ENCODE measurements at places on chromosomes 16 and 17.

DNA sequence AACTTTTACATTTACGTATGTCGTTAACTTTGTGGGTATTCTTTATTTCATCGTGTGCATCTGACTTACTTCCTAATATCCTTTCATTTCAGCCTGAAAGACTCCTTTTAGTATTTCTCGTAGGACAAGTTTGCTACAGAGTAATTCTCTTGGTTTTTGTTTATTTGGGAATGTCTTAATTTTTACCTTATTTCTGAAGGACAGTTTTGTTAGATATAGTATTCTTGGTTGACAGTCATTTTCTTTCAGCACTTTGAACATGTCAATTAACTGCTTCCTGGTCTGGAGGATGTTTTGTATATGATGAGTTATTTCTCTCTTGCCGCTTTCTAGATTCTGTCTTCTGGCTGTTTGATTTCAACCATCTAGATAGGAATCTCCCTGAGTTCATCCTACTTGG is 109.2 kb upstream of the NACA2 start:
- no peak for DNase-seq

DNA sequence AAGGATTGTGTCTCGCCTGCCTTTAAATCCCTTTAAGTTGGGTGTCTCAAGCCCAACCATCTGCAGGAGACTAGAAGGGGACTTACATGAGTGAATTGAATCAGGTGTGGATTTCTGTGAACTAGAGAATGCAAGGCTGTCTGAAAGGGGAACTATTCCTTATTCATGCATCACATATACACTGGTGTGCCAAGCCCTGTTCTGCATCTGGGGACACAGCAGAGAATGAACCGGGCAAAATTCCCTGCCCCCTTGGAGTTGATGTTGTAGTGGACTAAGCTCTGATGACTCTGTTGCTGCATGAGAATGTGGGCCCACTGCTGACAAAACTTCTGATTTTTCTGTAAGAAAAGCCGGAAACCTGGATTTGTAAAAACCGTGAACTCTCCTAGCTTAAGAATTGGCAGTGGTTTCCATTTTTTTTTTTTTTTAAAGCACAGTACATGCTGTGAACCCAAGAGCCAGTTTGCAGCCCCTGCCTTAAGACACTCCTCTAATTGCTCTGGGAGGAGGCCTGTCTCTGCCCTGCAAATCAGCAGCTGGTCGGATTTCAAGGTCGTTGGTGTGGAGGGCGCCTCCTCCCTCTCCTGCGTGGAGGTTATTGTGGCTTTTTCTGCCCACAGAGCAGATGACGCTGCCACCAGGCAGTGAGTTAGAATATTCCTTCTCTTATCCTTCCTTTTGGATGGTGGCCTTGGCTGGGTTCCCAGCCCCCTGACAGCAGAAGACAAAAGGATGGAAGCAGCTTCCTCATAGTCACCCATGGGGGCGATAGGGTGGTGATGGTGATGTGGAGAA is 131.0 kb downstream of the PRKCB start:
- DNase-seq = no peak

GRCh38 chr17:27960183-27960849 is 67.2 kb upstream of the LYRM9 start:
- DNase-seq = no peak

GRCh38 chr17:40278414-40278813 is 9.3 kb upstream of the CDC6 start:
- no peak for DNase-seq

- DNase-seq = no peak
These were observed 32.9 kb downstream of the COPRS start for GRCh38 chr17:31825961-31826691.

DNA sequence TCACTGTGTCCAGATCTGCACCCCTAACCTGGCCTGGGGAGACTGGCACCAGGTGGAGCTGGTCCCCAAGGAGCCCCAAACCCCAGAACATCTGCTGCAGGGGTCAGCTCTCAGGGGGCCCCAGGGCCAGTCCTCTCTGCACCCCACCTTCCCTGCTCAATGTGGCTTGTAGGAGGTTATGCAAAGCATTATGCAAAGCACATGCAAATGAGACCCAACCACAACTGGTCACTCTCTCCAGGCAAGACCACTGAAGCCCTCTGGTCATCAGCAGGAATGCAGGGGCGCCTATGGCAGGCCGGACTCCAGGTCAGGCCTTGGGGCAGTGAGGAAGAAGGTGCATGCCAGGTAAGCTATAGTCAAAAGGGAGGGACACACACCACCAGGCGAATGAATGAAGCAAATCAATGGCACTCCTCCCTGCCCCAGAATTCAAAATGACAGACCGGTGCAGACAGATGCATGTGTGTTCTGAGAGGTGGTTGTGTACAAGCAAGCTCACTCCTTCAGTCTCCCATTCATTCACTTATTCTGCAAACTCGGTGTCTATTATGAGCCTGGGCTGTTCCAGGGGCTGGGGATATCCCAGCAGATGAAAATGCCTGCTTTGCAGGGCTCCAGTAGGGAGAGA is 48.0 kb downstream of the TMEM235 start:
- DNase-seq = no peak

GRCh38 chr17:81238490-81238814 is 403 bp downstream of the TEPSIN start:
- DNase-seq = no peak

DNA sequence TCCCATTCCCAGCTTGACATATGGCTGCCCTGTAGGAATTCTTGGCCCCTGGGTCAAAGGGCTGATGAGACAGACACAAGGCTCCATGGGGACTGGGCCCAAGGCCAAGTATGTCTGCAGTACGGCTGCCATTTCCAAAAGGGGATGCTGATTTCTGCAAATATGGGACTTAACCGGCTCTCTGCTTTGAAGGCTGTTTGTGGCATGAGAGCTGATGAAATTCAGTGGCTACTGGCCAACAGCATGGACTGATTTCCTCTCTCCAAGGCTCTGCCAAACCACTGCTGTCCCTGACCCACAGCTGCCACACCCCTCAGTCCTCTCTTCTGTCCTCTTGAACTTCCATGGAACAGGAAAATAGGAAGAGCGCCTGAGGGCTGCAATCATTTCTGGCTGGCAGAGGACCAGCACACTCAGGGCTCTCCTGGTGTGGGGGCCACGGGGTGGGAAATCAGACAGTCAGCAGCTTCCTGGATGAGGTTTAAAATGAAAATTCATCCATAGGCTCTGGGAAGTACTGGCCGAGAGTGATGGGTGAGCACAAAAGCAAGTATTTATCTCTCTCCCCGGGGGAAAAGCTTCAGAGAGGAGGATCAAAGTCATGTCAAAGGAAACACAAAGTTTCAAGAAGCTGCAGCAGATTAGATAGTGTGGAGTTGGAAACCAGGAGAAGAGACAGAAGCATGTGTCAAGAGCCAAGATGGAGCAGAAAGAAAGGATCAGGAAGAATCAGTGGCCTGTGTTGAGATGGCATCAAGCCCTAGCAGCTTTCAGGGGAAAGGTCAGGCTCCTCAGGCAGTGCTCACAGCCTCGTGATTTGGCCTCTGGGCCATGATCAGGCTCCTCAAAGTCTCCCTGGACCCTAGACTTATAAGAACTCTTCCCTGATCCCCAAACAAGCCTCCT is 64.1 kb upstream of the SREBF1 start:
- DNase-seq = no peak

DNA sequence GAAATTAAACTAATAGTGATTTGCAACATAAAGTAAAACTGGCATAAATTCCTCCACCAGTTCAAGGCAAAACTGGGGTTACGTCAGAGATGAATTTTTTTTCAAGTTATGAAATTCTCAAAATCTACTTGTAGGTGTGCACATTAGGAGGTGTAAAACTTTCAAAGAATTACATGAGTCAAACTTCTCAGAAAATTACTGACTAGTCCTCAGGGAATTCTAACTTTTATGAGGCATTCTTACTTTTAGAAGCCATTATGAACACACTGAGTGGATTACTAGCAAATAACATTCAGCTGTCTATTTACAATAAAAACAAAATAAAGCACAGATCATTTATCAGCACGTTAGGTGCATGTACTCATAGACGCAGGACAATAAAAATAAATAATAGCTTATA is 348.7 kb downstream of the CDH11 start:
- DNase-seq = no peak

GRCh38 chr17:56808503-56808902 is 25.2 kb downstream of the C17orf67 start:
- no peak for DNase-seq

- no peak for DNase-seq
These were observed 3.9 kb downstream of the VPS35L start for GRCh38 chr16:19559242-19559910.

DNA sequence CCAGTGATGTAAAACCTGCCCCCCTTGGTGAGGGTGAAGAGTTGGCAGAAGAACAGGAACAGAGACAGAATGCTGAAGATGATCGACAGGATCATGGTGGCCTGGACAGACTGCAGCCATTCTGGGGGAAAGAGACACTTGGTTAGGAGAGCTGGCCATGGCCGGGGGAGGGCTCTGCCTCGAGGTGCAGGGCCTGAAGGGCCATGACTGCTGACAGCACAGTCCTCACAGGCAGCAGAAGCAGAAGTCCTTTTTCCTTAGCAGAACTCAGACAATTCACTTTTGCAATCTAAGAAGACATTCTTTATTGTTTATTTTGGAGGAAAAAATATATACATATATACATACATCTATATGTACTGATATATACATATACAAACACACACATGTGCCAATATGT is 25.6 kb downstream of the PMP22 start:
- DNase-seq = no peak

- DNase-seq = no peak
These were observed 17.8 kb upstream of the ANKRD40CL start for GRCh38 chr17:50785126-50785525.

DNA sequence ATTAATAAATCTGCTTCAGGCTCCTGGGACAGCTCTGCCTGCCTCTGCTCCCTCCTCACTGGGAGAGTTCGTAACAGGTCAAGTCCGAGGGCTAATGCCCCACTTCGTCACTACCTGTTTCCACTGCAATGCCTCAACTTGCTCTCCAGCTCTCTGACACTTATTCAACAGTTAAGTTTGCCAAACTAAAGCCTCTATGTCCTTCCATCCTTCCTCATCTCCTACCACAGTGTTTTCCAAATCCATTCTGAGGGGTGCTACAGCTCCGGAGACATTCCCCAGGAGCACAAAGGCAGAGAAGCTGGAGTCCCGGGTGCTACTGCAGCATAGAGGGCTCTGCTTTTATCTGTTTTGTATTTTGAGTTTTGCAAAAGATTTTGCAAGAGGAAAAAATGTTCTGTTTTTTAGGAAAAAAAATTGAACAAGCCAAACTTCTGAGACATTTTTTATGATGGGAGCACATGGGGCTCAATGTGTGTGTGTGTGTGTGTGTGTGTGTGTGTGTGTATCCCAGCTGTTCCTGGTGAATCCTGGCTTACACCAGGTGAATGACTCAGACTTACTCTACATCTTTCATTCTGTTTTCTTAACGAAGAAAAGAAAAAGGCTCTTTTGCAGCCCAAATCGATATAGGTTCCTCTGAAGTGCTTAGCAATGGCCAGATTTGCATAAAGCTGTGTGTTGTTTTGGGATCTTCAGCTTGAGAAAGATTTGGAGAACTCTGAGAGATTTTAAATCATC is 46.1 kb upstream of the MYOCD start:
- no peak for DNase-seq

DNA sequence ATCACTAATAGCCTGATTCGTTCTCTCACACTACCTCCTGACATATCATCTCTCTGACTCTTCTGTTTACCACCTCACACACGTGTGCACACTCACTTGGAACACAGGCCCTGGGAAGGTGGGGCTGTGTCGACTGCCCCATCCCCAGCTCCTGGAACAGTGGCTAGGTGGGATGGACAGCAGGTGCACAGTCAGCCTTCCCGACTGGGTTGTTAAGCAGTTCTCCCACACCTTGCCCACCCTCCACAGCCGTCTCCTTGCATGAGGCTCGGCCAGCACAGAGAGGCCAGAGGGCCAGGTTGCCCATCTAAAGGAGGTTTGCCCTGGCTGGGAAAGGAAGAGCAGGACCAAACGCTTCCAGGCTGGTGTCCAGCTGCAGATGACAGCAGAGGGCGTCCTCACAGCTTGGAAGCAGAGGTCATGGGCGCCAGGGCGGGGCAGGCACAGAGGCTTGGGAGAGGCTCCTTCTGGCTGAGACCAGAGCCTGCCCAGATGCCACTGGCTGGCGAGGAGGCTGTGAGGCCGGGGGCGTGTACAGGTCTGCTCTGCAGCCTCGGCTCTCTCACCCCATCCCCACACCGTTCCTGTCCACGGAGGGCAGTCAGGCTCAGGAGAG is 92.8 kb downstream of the AMFR start:
- DNase-seq = no peak

DNA sequence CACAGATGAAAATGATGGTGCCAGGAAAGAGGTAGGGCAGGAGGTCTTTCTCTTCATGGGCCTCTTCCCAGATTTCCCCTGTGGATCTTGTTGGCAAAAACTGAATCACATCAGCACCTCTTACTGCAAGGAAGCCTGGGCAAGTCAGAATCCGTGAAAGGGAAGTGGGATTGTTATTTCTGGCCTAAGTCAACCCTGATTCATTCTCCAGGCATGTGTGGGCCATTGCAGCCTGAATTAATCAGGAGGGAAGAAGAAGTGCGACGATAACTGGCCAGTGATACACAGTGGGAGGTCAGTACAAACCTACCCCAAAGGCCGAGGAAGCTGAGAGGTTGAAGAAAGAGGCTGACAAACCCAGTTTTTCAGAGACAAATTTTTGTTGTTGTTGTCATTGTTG is 17.9 kb upstream of the NSMCE1 start:
- DNase-seq = no peak

GRCh38 chr16:57261806-57262205 is 16.7 kb downstream of the ARL2BP start:
- no peak for DNase-seq

- no peak for DNase-seq
These were observed 1.5 kb downstream of the PAFAH1B1 start for GRCh38 chr17:2594722-2595599.

GRCh38 chr16:74468807-74469525 is 47.7 kb upstream of the CLEC18B start:
- no peak for DNase-seq

DNA sequence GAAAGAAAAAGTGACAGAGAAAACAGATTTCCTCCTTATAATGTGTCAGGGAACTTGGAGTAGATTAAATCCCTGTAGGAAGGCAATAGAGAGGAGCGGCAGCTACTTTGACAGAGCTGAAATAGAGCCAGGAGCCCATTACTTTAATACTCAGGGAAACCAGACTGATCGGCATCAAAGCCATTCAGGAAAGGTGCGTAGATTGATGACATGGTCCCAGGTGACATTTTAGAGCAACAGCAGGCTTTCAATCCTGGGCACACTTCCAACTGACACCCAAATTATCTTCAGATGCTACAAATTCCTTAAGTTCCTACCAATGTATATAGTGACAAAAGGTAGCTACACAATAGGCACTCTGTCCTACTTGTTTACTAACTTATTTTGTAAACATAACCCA is 821.5 kb downstream of the CDH8 start:
- no peak for DNase-seq

GRCh38 chr17:81794509-81794908 is 9.4 kb upstream of the GCGR start:
- no peak for DNase-seq

- no peak for DNase-seq
These were observed 8.3 kb downstream of the BAIAP3 start for GRCh38 chr16:1341495-1342420.

DNA sequence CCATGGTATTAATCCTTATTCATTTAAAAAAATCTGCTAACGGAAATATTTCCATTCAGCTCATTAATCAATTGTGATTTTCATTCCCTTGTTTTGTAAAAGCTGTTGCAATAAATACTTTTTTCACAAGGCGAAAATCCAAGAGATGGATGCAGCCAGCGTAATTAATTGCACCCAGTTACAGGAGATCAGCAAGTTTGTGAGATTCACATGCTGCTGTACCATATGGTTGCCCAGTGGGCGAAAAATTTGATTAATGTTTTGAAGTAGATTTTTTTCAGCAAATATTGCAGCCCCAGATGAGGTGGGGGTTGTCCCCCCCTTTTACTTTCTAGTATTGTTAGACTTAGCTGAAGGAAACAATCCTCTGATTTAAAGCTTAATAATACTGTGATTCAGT is 186.6 kb downstream of the WWOX start:
- no peak for DNase-seq
